ENCODE measurements at places on chromosomes 5 and 9. TPM values are rescaled to one million over a fixed set of nuclear protein-coding genes. Genes with fewer than 3 reads are reported as not detected.

- DNase-seq, result peak; percentile 64
These were observed 235.2 kb upstream of the SLC24A2 start for GRCh38 chr9:20023961-20024571.

DNA sequence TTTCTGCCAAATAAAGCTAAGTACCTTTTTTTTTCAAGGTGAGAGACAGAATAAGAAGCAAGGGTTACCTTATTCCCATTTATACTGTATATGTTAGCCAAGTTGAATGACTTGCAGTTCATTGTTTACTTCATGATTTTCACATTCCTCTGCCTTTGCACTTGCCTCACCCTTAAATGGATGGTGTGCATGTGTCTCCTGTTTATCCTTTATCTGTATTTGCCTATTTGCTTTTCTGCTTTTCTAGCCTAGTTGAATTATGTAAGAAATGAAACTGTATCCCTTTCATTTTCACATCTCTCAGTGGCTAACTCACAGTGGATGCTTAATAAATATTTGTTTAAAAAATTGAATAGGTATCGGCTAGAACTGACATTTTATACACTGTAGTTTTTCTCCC is 200.8 kb upstream of the ST8SIA4 start:
- no peak for DNase-seq

- DNase-seq, result no peak
These were observed 17.3 kb downstream of the CHD1 start for GRCh38 chr5:98911280-98912040.

GRCh38 chr5:83470526-83471404 is 779 bp upstream of the VCAN start:
- DNase-seq, result peak; percentile 31

Gene MED10
- total RNA-seq, result 9.7 TPM

All from M059J (cell line).